HCEC 1CT (cell line): ENCODE measurements at places on chromosomes 12 and 14.

- DNase-seq, result peak; percentile 85
Measured at GRCh38 chr12:58575256-58575655, 345.0 kb downstream of the LRIG3 start.

GRCh38 chr12:22250762-22251161 is 83.7 kb downstream of the ST8SIA1 start:
- DNase-seq, result no peak

DNA sequence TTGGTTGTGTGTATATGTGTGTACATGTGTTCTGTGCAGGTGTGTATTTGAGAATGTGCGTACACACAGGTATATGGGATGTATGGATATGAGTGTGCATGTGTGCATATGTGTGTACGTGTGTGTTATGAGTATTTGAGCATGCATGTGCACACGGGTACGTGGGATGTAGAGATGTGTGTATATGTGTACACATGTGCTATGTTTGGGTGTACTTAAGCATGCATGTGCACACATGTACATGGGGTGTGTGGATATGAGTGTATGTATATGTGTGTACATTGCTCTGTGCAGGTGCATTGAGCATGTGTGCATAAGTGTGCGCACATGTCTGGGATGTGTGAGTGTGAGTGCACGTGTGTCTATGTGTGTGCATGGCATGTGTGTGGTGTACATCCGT is 34.3 kb upstream of the SFSWAP start:
- DNase-seq, result no peak

DNA sequence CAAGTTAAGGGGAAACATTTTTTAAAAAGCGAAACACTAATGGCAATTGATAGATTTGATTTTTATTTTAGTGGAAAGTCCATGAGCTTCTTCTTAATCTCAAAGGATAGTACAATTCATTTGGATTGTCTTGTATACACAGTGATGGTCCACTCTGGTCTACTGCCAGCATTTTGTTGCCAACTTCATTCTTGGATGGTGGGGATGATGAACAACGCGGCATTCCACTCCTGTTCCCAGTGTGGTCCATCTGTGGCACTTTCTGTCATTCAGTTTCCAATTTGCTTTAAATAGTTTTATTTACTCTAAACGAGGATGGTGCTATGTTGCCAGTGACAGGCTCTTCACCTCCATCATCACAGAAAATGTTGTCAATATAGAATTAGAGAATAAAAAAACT is 40.3 kb upstream of the SLC38A2 start:
- no peak for DNase-seq

- DNase-seq, result peak; percentile 5
Measured at GRCh38 chr14:26636561-26636960, 38.7 kb upstream of the NOVA1 start.

GRCh38 chr14:74065746-74066575 is 18.3 kb downstream of the ALDH6A1 start:
- peak; percentile 81 for DNase-seq

GRCh38 chr14:100864206-100864605 is 38.3 kb downstream of the MEG3 start:
- DNase-seq, result no peak

- no peak for DNase-seq
Measured at GRCh38 chr12:4448943-4449850, 3.6 kb upstream of the FGF6 start.

- peak; percentile 96 for DNase-seq
Measured at GRCh38 chr14:68941820-68942219, 37.3 kb downstream of the ACTN1 start.

DNA sequence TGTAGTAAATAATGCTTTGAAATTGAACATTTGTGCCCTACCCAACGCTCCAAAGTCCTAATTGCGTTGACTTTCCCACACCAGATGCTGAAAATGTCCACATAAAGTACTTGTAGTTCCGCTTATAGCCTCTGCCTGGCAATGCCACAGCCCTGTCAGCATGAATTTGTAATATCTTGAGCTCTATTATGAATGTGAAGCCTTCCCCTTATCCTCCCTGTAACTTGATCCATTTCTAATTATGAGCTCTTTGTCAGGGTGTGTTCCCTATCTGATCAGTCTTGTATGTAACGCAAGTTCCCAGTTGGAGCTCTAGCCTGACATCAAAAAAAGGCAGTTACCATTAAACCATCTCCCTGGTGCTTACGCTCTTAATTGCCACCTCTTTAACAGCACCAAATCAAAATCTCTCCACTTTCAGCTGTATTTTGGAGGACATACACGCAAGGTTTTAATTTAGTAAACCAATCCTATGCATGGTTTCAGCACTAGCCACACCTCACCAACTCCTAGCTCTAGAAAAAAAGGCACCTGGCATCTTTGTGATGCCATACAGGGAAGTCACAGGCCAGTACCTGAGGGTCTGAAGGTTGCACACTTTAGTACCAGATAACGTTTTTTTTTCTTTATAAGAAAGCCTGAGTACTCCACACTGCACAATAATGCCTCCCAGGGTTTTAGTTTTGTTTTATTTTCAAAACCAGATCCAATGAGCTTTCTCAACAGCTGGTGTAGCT is 69.3 kb downstream of the EEA1 start:
- no peak for DNase-seq

GRCh38 chr12:2154050-2154449 is 101.3 kb downstream of the CACNA1C start:
- peak; percentile 59 for DNase-seq

DNA sequence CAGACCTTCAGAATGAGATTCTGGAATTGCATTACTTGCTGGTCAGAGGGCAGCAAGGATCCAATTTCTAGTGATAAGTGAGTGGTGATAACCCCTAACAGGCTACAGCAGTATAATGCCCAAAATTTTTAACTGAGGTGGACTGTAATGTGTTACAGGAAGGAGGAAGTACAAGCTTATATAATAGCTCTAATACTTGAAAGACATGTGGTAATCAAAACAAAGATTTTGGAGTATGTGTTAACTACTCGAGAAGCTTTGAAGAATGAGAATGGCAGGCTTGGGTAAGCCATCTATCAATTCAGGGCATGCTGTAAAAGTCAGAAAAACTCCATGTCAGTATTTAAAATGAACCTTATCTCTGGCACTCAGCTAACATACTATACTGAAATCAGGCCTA is 70.5 kb downstream of the ANKS1B start:
- DNase-seq, result no peak

DNA sequence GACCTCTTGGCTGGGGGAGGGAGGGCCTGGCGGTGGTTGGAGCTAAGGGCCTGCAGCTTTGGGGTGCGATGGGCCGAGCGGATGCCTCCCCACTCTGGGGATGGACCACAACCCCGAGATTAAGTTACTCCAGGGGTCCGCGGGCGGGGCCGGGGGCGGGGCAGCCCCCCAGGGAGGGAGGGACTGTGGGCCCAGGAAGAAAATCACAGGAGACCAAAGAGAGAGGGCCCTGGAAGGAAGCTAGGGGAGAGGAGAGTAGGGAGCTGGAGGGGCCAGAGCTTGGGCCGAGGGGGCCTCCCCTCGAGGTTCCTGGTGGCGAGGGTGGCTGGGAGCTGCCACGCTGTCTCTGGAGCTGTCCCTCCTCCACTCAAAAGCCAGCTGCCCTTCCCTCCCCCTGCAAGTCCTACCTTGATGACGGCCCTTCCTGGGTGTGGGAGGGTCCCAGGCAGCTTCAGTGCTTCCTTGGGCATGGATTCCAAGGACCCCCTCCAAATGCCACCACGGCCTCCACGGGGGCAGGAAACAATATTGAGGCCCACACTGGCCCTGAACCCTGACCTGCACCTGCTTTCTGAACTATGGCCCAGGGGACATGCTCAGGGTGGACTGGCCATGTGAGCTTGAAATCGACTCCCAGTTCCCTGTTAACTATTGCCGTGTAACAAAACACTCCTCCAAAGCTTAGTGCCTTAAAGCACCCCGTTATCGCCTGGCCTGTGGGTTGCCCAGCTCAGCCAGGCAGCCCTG is 610 bp upstream of the NUDT14 start:
- DNase-seq, result no peak

DNA sequence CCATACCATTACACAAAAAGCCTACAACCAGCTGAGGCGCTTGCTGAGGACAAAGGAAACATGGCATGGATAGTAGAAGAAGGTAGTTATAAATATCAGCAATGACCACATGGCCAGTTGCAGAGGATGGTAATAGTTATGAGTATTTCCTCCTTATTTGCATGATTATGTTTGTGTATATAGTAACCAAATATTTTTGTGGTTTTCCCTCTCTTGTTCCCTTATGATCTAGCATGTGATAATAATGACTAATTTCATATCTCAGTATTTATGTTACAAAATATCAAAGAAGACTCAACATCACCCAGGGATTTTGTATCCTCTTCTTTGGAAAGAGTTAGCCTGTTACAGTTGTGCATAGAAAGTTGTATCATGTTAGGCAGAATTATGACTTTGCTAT is 13.5 kb upstream of the CATSPERB start:
- DNase-seq, result peak; percentile 94

DNA sequence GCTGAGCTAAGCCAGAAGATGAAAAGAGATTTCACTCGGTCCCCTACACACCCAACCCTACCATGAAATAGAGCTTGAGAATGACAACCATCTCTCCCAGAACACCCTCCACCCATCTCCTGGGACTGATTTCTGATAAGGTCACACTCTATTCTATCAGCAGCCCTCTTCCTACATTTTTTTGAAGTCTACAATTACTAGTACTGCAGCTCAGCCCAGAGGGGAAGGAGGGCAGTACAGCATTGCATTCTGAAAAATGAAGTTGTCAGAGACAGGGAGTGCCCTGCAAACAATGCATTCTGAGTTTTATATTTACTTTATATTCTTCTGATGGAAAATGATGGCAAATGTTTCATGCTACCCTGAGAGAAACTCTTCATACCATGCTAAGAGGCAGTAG is 318.5 kb downstream of the BCAT1 start:
- no peak for DNase-seq

GRCh38 chr12:47736877-47737676 is 11.8 kb upstream of the ENDOU start:
- peak; percentile 37 for DNase-seq

DNA sequence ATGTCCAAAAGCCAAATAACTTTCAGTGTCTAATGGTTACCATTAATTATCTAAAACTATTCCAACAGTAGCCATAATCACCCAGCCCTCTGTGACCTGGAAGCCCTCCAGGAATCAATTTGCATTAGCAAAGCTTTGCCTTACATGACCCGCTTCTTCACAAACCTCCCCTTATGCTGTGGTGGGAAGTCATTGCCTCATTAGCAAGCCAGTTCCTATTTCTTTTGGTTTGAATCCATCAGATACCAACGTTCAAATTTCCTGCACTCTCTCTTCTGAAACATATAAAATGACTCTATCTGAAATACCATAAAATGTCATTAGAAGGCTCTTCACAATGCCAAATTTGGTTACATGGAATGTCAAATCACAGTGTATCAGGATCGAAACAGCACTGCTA is 268.3 kb upstream of the PRKD1 start:
- peak; percentile 26 for DNase-seq

DNA sequence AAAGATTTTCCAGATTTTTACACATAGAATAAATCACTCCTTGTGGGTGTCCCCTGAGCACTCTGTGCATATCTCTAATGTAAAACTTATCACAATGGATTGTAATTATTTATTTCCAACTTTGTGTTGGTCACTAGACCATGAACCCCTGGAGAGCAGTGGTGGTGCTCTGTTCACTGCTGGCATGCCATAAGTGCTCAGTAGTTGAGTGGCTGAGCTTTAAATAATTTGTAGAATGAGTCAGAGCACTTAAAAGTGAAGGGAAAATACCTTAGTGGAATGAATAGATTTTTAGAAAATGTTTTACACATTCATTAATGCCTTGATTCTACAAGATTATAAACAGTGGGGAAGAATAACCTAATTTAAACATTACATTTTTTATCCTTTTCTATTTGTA is 6.3 kb downstream of the MGAT4C start:
- DNase-seq, result peak; percentile 70

- no peak for DNase-seq
Measured at GRCh38 chr14:90536511-90537191, 139.8 kb downstream of the CALM1 start.

- peak; percentile 95 for DNase-seq
Measured at GRCh38 chr12:100576331-100577036, 3.0 kb downstream of the GAS2L3 start.

DNA sequence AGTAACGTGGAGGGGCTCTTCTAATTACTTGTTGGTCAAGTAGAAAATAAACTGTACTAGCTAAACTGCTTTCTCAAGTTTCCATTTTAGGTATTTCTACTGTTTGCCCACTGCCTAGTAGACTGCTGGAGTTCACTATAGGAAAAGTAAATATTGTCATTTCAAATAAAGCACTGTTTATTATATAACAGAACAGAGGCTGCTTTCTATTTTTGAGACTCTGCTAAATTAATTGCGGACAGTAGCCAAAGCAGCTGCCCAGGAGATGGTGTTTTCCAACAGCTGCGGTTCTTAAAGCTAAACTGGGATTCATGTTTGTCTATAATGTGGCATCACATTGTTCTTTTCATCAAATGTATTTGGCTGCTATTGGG is 15.9 kb upstream of the SIX1 start:
- DNase-seq, result no peak

DNA sequence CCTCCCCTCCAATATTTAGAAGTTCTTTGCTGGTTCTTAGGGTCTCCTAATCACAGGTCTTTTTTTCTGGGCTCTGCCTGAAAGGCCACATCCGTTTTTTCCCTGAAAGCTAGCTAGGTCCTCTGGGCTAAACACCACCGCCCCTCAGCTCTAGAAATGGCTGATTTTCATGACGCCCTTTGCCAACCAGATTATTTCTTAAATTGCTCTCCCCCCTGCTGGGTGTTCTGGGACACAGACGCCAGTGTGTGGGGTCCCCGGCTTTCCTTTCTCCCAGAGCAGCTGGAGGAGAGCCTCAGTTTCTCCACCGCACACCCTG is 45.3 kb upstream of the ATP23 start:
- DNase-seq, result peak; percentile 32

- DNase-seq, result peak; percentile 3
Measured at GRCh38 chr14:66401449-66402095, 84.6 kb upstream of the CCDC196 start.

DNA sequence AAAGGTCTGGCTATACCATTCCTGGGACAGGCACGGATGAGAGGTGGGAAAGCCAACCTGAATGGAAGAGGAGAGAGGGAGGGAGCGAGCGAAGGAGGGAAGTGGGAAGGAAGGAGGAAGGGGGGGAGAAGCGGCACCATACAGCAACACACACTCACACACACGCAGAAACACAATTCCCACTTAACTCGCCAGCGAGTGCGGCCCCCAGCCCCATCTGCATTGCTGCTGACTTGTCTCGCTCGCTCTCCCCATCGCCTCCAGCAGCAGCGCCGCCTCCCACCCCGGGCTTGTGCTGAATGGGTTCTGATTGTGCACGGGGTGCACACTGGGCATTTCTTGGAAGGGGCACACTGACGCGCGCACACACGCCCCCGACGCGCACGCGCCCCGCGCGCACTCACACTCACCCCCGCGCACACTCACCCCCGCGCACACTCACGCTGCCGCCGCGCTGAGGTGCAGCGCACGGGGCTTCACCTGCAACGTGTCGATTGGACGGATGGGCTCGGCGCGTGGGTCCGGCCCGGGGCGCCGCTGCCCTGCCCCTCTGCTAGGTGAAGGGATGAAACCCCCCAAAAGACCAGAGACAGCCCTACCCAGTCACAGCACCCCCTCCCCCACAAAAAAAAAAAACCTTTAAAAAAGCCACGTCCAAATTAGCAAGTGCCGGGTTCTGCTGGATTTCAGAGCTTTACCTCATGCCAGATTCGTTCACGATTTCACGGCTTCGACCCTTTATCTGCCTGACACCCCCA is 685 bp downstream of the GRIN2B start:
- DNase-seq, result no peak
